HS-5 (cell line): ENCODE measurements at places on chromosomes 12 and 14.

- no peak for DNase-seq
Observed at GRCh38 chr12:12015073-12015685, 55.6 kb upstream of the BCL2L14 start.

DNA sequence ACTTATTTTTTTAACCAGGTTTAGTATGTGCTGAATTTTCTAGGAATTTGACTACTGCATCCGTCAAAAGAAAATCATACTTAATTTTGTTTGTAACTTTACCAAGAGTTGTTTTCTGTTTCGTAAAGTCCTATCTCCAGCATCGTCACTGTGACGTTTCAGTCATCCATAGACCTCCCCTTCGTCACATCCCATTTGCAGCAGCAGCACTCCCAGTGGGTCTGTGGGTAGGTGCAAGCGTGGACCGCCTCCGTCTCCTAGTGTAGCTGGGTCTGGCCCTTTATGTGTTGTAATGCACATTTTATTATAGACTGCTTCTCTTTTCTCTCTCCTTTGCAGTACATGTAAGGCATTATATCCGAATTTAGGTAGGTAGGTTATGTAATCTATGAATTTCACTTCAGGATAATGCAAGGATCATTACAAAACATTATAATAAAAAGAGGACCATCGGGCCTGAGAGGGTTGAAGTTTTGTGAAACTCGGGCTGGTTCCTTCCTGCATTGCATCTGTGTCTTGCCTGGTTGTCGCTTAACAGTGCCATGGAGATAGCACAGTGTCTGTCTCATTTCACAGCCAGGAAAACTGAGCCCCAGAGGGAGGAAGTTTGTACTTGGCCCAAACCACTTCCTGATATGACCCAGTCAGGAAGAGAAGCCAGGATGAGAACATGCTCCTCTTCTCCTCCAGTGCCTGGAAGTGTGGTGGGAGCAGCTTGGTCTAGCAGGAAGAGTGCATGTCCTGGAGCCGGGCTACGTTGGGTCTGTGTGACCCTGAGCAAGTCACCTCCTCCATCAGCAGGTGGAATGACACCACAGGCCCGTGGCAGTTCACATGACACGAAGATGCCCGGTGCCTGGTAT is 41.3 kb downstream of the EVL start:
- no peak for DNase-seq

DNA sequence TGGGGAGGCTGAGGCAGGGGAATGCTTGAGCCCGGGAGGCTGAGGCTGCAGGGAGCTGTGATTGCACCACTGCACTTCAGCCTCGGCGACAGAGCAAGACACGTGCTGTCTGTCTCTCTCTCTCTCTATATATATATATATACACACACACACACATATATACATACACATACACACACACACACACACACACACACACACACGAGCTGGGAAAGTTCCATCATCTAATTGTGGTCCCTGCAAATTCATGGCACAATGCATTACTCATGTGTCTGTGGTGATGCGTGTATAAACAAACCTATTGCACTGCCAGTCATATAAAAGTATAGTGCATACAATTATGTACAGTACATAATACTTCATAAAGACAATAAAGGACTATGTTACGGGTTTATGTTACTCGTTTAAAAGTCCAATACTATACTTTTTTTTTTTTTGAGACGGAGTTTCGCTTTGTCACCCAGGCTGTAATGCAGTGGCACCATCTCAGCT is 36.6 kb downstream of the WDR89 start:
- DNase-seq = no peak

DNA sequence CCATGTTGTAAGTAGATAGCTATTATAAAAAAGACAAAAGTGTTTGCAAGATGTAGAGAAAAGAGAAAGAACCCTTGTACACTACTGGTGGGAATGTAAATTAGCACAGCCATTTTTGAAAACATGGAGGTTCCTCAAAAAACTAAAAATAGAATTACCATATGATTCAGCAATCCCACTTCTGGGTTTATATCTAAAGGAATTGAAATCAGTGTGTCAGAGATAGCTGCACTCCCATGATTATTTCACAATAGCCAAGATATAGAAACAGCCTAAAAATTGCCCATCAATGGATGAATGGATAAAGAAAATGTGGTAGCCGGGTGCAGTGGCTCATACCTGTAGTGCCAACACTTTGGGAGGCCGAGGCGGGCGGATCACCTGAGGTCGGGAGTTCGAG is 9.2 kb downstream of the PSMC6 start:
- DNase-seq = no peak

DNA sequence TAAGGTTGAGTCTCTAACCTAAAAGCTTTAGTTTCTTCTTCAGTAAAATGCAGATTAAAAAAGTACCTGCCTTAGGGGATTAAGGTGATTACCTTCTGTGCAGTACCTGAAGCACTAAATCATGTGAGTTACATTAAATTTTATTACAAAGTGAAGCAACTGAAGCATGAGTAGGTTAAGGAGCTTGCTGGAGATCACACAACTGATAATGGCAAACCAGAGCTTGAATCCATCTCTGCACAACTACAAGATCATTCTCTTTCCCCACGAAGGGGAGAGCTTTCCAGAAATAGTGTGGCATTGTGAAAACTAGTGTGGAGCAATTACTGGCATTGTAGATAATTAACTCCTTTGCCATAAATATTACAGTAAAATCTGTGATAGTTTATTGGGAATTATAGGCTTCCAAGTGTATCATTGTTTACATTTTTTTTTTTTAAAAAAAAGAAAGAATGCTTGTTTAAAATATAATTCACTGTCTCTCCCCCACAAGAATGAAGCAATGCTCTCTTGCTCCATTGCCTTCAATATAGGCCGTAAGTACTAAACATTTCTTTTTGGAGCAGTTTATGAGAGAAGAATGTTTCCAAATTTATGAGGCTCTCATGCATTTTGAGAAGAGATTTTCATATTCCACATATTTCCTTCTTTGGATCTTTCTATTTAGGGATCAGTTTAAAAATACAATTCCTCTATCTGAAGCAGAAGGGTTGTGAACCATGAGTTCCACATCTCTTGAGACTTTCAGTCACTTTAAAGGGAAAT is 20.5 kb downstream of the SLC38A2 start:
- DNase-seq = no peak

- DNase-seq = no peak
Observed at GRCh38 chr14:32692441-32692840, 246.2 kb upstream of the NPAS3 start.
